ENCODE measurements at places on chromosomes 12 and 14. TPM values are rescaled to one million over a fixed set of nuclear protein-coding genes. Genes with fewer than 3 reads are reported as not detected.

The CACNA1C gene
- total RNA-seq: 11.7 TPM

The RHOF gene
- total RNA-seq: 9.0 TPM

The SIX4 gene
- 8.7 TPM for total RNA-seq

The ABCB9 gene
- 12.9 TPM for total RNA-seq

The PRR4 gene
- 3.5 TPM for total RNA-seq

DNA sequence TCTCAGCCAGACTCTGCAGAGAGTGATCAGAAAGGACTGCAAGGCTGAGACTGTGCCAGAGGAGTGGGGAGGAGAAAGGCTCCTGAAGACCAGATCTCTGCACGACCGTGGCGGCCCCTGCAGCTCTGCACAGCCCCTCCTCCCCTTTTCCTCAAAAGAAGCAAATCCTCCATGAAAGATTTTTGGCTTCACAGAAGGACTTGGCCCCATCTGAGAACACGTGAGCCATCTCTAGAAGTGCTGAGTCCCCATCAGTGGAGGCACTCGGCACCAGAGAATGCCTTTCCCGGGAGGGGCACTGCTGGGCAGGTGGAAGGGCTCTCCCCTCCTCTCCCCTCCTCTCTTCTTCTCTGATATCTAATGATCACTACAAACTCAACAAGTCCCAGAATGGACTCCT is 6.8 kb downstream of the FIGNL2 start:
- no peak for DNase-seq

- peak; percentile 87 for DNase-seq
Measured at GRCh38 chr14:55249423-55249822, 21.8 kb upstream of the FBXO34 start.

- peak; percentile 41 for DNase-seq
Measured at GRCh38 chr12:49187184-49187583, 1.7 kb downstream of the TUBA1A start.

DNA sequence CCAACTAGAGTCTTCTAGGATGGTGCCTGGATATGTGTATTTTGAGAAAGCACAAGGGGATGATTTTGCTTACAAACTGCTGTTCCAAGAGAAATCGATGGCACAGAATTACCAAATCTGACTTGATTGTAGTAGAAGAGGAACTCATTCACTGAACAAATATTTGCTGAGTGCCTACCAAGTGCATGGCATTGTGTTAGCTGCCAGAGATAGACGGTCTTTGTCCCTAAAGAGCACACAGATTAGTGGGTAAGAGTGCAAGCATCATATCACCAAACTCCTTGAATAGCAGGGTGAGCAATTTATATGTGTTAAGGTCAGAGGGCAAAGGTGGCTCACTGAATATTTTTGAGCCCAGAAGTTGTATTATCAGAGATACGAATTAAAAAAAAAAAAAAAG is 3.5 kb upstream of the FOXN3 start:
- DNase-seq: no peak

DNA sequence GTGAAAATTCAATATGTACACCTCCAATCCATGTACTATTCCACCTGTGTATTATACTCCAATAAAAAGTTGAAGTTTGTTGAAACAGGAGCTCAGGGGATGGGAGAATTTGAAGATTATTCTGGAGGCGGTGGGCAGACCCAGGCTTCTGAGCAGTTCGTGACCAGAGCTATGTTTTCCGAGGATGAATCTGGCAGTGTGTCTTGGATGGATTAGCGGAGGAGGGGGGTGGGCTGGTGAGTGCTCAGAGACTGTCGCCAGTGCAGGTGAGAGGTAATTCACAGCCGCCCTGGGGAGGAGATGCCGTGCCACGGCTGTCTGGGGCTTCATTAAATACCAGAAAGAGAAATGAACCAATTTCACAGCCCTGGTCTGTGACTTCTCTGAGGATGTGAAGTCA is 283.0 kb upstream of the RTL1 start:
- DNase-seq: no peak

GRCh38 chr12:64806593-64807460 is 17.6 kb upstream of the TBC1D30 start:
- DNase-seq: peak; percentile 56

DNA sequence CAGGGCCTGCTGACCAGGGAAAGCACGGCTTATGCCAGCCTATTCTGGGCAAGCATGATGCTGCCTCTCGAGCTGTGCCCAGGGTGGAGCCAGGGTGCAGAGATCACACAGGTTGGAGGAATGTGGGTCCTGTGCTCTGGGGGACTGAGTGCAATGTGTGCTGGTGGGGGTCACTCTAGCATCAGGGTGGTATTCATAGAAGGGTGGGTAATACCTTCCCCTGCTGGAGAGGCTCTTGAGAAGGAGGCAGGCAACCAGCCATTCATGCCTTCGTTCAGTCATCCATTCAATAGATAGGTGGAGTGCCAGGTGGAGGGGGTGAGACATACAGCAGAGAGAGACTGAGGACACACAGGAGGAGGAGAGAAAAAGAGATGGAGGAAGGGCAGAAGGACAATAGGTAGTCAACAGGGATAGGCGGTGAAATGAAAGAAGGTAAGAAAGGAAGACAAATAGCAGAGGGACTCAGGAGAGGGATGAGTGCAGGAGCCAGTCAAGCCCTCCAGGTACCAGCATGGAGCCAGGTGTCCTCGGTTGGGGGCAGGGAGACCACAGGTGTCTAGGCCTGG is 5.2 kb upstream of the ZNF385A start:
- no peak for DNase-seq

DNA sequence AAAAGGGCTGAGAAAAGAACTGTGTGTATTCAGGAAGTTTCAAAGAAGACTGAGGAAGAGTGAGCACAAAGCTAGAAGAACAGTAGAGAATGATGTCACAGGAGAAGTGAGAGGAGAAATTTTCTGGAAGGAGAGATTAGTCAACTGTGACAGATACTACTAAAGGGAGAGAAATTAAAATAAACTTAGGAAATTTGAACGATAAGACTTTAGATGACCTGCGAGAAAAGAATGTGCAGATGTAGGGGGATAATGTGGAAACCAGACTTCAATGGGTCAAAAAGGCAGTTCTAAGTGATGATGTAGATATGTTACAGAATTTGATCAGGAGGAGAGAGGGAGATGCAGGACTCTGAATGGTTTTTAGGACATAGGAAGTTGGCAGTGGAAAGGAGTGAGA is 287.4 kb downstream of the SYT1 start:
- no peak for DNase-seq

DNA sequence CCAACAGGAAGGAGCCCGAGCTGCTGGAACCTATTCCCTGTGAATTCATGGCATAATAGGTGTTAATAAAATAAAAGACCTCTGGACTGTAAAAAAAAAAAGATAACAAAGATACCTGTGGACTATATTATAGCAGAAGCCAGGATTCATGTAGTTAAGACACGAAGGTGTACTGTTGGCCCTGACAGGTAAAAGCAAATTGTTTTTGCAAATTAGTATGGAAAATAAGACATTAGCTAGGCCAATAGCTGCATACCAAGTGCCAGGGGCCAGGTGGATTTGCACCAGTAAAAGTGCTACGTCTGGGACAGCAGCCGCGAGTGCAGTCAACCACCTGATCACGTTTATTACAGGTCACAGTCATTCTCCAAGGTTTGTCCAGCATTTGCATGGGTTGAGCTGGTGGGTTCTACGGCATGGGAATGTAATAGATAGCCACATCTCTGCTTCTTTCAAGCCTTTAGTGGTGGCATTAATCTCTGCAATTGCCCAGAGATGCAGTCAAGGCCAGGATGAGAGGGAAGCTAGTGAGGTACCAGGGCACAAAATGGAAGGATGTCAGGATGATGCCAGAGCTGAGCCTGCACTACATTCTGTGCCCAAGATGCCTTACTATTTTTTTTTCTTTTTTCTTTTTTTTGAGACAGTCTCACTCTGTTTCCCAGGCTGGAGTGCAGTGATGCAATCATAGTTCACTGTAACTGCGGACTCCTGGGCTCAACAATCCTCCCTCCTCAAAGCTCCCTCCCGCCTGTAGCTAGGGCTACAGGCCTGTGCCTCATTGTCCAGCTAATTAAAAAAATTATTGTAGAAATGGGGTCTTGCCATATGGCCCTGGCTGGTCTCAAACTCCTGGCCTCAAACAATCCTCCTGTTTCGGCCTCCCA is 26.3 kb downstream of the TNFAIP2 start:
- DNase-seq: no peak

DNA sequence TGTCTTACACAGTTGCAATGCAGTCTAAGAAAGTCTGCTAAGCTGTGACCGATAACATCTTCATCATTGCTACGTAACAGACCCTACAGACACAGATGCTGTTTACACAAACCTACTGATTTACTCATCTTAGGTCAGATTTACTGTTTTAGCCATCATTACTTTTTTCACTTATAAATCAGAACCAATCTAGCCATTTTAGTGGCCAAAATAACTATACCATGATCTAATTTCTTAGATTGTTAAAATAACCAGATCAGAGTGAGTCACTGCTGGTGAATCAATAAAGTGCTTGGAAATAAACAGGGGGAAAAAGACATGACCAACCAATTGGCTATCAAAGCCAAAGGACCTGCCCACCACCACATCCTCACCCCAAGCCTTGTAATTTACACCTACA is 57.0 kb upstream of the FOXN3 start:
- DNase-seq: peak; percentile 64

DNA sequence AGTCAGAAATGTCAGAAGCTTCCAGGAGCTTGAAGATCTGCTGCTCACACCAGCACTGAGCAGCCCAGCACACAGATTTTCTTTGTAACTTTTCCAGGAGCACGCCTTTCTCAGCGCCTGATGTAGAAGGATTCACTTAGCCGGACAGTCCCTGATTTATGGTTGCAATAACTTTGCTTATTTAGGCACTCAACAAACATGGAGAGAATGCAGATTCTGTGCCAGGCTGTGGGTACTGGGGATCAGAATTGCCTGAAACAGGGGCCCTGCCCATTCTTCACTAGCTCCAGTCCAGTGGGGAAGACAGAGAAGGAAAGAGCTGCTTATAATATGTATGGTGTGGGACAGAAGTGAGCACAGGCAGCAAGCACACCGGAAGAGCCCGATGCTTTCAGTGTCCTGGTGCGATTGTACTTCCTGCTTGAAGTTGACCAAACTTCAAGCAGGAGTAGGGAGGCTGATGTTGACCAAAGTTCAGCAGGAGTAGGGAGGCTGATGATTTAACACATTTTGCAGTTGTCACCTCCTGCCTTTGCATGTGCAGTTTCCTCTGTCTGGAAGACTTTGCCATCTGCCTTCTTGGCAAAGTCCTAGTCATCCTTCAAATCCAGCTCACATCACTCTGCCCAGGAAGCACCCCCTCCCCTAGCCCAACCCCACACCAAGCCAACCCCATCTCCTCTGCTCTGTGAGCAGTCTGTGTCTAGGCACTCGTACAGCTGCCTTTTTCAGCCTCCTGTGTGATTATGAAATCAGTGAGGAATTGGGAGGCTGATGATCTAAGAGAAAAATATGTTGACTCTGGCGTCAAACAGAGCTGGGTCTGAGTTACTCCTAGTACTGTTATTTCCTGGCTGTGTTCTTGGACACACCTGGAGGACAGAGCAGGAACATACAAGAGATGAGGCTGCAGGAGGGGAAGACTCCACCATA is 12.0 kb upstream of the PRIMA1 start:
- DNase-seq: no peak

GRCh38 chr14:73173092-73173735 is 36.9 kb downstream of the PSEN1 start:
- DNase-seq: peak; percentile 64

- no peak for DNase-seq
Measured at GRCh38 chr12:43028826-43029225, 439.3 kb upstream of the PRICKLE1 start.

- no peak for DNase-seq
Measured at GRCh38 chr12:70507442-70507841, 129.8 kb downstream of the PTPRB start.

- no peak for DNase-seq
Measured at GRCh38 chr12:79818856-79819255, 116.0 kb downstream of the PPP1R12A start.

DNA sequence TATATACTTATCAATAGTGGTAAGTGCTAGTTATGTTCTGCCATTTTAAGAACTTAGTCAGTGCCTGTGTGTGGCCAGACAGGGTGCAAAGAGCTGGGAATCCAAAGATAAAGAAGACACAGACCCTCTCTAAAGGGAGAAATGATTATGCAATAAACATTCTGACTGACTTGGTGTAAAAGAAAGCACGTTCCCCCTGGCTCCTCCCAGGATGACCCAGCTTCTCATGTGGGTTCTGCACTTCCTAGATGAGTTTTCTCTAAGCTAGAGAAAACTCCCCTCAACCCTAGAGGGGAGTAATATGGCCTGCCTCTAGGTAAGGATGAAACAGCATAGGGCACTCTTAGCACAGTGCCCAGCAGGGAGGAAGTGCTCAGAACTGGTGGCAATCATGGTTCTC is 231.2 kb downstream of the VRK1 start:
- no peak for DNase-seq

DNA sequence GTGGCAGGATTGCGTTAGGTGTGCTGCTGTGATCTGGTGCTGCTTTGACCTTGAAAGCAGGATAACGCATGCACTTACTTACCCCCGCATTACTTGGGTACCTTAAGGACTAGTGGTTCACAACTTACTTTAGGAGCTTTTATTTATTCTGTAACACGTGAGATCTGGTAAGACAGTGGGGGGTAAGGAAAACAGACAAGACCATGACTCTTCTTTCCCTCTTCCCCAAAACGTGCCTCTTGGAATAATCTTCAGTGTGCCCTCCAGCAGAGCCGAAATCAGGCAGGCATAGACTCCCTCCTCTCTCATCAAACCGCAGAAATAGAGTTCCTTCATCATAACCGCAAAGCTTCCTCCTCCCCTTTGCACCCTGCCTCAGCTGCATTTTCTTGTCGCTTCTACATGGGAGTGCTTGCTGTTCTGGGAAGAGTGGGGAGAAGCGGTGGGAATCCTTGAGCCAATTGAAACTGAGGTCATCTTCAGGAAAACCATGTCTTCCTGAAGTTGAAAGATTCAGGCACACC is 43.4 kb downstream of the RAD52 start:
- no peak for DNase-seq

GRCh38 chr14:24075485-24076301 is 4.3 kb downstream of the CPNE6 start:
- no peak for DNase-seq

GRCh38 chr14:29895591-29896083 is 32.0 kb downstream of the PRKD1 start:
- no peak for DNase-seq

- DNase-seq: no peak
Measured at GRCh38 chr12:49961111-49961922, at the start of gene AQP5. Gene AQP5, plus strand, starts transcription at chr12:49961872. Its CDS starts 146 bp downstream, at chr12:49962018.

- peak; percentile 7 for DNase-seq
Measured at GRCh38 chr14:83467811-83468210, 1934.2 kb upstream of the SEL1L start.

DNA sequence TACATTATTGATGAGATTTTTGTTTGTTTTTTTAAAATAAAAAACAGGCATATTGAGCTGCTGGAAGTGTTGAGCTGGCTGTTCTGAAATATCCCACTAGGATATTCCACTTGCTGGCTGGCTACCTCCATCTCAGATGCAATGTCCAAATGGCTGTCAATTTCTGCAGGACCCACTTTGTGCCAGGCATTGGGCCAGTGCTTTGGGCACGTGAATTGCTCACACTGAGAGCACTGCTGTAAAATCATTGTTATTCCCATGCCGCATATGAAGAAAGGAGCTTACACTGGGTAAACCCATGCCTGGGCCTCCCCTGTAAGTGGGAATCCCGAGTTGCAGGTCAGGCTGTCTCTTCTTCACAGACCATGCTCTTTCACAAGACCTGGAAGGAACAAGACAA is 56.7 kb downstream of the RGS6 start:
- DNase-seq: no peak

GRCh38 chr12:52156757-52157565 is 34.9 kb downstream of the KRT80 start:
- peak; percentile 55 for DNase-seq
